M059J (cell line): ENCODE measurements at places on chromosomes 6 and 20. TPM values are rescaled to one million over a fixed set of nuclear protein-coding genes. Genes with fewer than 3 reads are reported as not detected.

The PRRT1 gene
- 0.12 TPM in 1 of 2 replicates, not detected in the other for total RNA-seq

The USP49 gene
- 2.6 and 3.6 TPM in 2 replicates for total RNA-seq

The CLDN20 gene
- not detected in 2 replicates for total RNA-seq

The NKX2-4 gene
- 0.86 and 1.2 TPM in 2 replicates for total RNA-seq

The RSPO3 gene
- total RNA-seq: 0.42 TPM in 1 of 2 replicates, not detected in the other

The PAX1 gene
- not detected in 2 replicates for total RNA-seq

The DOK5 gene
- not detected in 2 replicates for total RNA-seq

The GPX5 gene
- not detected in 2 replicates for total RNA-seq

The PTPRT gene
- not detected in 2 replicates for total RNA-seq

The NRSN1 gene
- total RNA-seq: not detected in 2 replicates

The TMEM14C gene
- 158 and 204 TPM in 2 replicates for total RNA-seq

DNA sequence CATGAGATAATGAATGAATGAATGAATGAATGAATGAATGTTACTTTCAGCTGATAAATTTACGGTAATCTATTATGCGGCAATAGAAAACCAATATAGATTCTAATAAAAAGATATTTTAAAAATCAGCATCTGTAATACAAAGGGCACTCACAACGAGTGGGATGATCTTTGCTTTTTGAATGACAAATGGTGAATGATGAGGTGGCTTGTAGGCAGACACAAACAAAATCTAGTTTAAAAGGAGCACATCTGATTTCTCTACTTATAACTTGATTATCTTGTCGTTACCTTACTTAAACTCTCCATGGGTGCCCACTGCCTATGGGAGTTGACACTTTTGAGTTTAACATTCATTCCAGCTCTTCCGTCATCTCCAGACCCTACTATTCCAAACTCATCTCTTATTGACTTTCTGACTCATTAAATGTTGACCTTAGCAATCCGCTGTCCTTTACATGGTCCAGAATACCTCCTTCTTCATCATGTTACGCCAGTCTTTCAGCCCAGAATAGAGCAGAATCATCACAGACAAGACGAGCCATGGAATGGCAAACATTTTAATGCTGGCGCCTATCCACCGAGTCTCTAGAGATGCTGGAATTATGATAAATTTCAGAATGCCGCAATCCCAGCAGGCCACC lies 41.3 kb downstream of the NHLRC1 start:
- no peak for DNase-seq

GRCh38 chr20:20505554-20505953 lies 137.7 kb downstream of the INSM1 start:
- DNase-seq: no peak

- no peak for DNase-seq
These were observed 67.8 kb upstream of the AGPAT4 start for GRCh38 chr6:161341638-161342037.

- DNase-seq: no peak
These were observed 2.7 kb downstream of the TMEM74B start for GRCh38 chr20:1182106-1182505.

DNA sequence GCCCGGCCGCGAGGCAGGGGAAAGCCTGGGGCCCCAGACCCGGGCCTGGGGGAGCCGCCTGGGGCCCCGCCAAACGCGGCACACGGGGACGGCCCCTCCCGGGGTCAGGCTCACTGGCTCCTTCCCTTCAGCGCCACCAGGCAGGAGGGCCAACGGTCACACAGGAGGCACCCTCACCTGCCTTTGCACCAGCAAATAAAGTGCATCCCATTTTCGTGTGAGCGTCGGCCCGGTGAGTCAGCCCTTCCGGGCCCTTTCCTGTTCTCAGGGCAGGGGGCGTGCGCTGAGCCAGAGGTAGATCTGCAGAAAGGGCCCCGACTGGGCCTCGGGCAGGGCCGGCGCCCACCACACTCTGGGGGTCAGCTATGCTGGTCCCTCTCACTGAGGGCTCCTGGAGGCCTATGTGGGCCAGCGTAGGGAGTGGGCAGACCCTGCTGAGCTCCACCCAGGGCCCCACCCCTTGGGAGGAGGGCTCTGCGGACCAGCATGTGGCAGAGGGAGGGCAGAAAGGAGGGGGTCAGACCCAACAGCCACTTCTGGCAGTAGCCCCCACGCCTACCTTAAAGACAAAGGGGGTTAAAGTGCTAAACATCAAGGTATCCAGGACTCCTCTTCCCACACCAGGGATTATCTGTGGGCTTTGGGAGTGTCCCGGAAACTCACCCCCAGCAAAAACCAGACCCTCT lies 931 bp upstream of the UCKL1 start:
- peak; percentile 73 for DNase-seq

- DNase-seq: no peak
These were observed 17.1 kb upstream of the BPI start for GRCh38 chr20:38286586-38287531.

DNA sequence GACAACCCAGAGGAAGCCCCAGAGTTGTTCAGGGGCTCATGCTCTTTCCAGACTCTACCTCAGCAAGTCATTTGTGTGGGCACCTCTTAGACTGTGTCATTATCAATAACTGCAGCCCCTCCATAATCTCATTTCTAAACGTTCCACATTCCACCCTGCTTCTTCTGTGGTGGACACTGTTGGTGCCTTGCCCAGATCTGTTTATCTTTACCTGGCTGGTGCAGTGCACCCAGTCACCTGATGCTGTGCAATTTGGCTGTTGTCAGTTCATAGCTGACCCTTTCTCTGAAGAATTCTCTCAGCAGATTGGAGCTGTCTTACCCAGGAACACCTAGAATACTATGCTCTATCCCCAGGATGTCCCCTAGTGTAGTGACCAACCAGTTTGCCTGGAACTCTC lies 80.0 kb downstream of the ATRN start:
- no peak for DNase-seq

- no peak for DNase-seq
These were observed 729.2 kb downstream of the DHX35 start for GRCh38 chr20:39691151-39691862.

GRCh38 chr20:56665806-56666205 lies 36.7 kb downstream of the TFAP2C start:
- no peak for DNase-seq

- DNase-seq: no peak
These were observed 54.9 kb downstream of the ANKRD6 start for GRCh38 chr6:89487864-89488263.

GRCh38 chr6:139882977-139883728 lies 508.7 kb upstream of the CITED2 start:
- DNase-seq: peak; percentile 71

GRCh38 chr20:51439160-51439689 lies 103.3 kb downstream of the NFATC2 start:
- no peak for DNase-seq

DNA sequence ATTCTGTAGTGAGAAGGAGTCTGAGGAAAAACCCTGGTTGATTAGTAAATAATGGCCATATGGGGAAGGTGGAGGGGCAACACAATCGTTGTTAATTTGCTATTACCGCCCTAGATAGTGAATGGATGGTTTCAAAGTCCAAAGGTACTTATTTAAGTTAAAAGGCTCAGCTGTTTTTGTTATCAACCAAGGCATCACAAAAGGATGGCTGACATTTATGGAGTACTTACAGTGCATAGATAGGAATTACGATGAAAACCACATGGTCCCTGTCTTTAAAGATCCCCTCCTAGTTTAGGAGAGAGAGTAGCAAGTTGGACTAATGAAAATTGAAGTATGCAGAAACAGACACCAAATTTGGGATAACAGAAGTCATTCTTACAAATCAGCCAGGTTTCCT lies 319.6 kb downstream of the CDKAL1 start:
- no peak for DNase-seq

- DNase-seq: no peak
These were observed 91.9 kb downstream of the CDKAL1 start for GRCh38 chr6:20626165-20626564.

- no peak for DNase-seq
These were observed 595 bp upstream of the SRF start for GRCh38 chr6:43170417-43170930.

- DNase-seq: no peak
These were observed 320.0 kb downstream of the NKAIN2 start for GRCh38 chr6:124123617-124124209.

- DNase-seq: no peak
These were observed 273.0 kb upstream of the STXBP5 start for GRCh38 chr6:146931214-146931613.

GRCh38 chr6:163459536-163459935 lies 45.0 kb downstream of the QKI start:
- DNase-seq: peak; percentile 68

DNA sequence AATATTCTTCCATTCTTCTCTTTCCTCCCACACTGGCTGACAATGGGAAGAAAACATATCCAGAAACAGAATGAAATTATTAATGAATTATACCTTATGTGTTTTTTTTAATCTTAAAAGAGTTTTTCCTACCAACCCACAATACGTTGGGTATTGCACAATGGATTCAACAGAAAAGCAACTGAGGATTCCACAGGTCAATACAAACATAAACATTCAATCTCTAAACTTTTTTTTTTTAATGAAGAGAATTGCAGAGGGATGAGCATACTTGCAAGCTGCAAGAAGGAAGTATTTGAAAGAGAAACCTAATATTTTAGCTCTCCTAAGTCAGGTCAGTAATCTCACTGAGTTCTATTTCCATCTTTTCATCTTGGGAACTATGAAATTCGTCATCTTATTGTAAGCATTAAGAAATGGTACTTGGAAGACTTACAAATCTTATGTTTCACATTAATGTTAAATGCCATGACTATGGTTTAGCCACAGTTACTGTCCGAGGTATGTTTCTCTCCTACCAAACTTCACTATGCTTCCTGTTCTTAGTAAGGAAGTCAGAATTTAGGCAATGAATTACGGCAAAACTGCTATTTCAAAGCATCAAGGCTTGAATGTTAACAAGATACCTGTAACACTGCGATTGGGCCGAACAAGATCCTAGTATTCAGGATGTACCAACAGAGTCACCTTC lies 100.8 kb downstream of the HIVEP2 start:
- DNase-seq: no peak

- DNase-seq: peak; percentile 77
These were observed 8.3 kb downstream of the LRRN4 start for GRCh38 chr20:6045566-6045965.

- no peak for DNase-seq
These were observed 164.0 kb downstream of the PDE7B start for GRCh38 chr6:136015531-136015930.

GRCh38 chr6:105603788-105604586 lies 201.1 kb upstream of the PREP start:
- peak; percentile 54 for DNase-seq

- DNase-seq: no peak
These were observed 75.8 kb downstream of the CEBPB start for GRCh38 chr20:50266293-50267040.
